T-cell (primary cell): ENCODE measurements at places on chromosomes 4 and X. TPM values are rescaled to one million over a fixed set of nuclear protein-coding genes. Genes with fewer than 3 reads are reported as not detected.

DNA sequence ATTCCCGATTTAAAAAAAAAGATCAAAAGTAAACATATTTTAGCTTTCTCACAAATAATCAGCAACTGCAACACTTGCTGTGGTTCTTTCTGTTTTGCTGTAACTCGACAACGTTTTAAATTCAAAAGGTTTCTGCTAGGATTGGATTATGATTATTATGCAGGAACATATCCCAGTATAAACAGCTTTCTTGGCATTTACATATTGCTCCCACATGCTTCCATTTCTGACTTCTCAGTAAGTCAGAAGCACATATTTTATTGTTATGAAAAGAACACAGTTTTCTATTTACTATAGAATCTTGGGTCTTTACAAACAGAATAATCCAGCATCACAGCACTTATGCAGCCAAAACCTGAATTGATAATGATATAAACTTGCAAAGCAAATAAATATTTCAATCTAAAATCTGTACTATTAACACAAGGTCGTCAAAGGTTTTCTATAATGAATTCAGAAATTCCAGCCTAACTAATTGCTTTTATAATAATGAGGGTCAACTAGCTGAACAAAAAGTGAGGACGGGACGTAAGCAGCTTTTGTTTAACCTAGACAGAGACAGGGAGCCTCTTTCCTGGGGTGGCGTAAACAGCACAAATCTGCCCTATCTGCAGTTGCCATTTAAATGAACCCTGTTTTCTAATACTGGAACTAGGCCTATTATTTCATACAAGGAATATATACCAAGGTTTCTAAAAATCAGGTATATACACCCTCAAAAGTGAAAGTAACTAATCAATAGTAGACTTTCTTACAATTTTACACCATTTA lies 9.8 kb upstream of the PCDH18 start:
- no peak for DNase-seq
- H3K27ac ChIP-seq, result no peak overlapping the region
- H3K36me3 ChIP-seq, result no peaks in the 10 kb centered on the region
- no peaks in the 10 kb centered on the region for H3K27me3 ChIP-seq
- no peaks in the 10 kb centered on the region for H3K4me1 ChIP-seq

DNA sequence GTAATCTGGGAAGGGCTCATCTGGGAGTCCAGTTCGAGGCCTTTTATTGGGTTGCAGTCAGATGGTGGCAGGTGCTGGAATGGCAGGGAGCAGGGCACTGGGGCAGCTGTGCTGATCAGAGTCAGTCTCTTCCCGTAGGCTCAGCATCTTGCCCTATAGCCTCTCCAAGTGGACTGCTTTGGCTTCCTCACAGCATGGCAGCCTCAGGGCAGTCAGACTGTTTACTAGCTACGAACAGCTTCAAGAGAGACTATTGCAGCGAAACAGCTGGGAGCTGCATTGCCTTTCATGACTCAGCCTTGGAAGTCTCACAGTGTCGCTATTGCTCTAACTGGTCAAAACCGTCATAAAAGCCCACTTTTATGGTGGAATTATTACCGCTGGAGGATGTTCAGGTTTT lies 26.8 kb upstream of the DUSP21 start:
- no peaks in the 10 kb centered on the region for H3K4me1 ChIP-seq
- no peak overlapping the region for H3K27ac ChIP-seq
- no peak for DNase-seq
- no peaks in the 10 kb centered on the region for H3K27me3 ChIP-seq
- H3K4me3 ChIP-seq, result no peak overlapping the region

DNA sequence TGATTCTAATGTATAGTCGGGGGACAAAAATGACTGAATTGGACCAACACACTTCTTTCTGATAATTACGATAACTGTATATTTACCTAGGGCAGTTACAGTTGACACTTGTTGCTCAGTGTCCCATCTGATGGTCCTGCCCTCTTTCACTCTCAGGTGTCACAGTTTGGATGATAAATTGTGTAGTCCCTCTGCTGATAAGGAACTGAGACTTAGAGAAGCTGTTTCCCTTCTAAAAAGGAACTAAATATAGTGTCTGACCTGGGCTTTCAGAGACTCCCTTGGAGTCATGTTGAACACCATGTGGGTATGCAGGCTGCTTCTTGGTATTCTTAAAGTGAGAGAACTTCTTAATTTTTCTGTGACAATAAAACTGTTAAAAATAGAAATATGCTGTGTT lies 23.7 kb upstream of the PNPLA4 start:
- H3K27ac ChIP-seq, result no peak overlapping the region
- H3K4me3 ChIP-seq, result no peak overlapping the region
- H3K36me3 ChIP-seq, result no peaks in the 10 kb centered on the region
- DNase-seq, result no peak
- no peaks in the 10 kb centered on the region for H3K27me3 ChIP-seq

Gene CCKAR
- not detected for total RNA-seq

DNA sequence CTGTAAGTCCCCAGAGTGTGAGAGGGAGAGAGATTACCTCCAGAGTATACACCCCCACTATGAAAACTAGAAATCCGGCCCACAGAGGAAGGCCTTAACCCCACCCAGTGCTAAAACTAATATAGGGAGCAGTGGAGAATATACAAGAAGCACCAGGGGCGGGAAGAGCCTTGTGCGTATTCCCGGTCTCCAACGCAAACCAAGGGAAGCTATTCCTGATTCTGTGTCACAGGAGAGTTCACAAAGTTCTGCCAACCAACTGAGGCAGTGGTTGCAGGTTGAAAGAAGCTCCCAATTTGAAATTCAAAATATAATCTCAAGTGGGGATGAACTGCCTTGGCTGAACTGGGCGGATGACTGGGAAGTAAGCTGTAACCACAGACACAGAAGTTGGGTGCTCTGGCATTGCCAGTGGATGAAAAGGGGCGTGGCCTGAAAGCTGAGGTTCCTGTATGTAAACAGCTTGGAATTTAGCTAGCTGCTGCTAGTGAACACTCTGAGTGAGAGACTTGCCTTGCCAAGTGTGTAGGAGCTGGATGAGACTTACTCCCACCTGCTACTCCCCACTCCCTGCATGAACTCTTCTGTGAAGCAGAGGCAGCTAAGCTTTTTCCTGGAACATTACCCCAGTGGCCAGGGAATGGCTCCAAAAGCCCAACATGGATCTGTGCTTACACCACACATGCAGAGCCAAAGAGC lies 32.7 kb downstream of the ELF2 start:
- H3K27me3 ChIP-seq, result no peaks in the 10 kb centered on the region
- H3K4me3 ChIP-seq, result no peak overlapping the region
- H3K4me1 ChIP-seq, result peaks cover 10% of the 10 kb centered on the region
- no peak for DNase-seq
- no peaks in the 10 kb centered on the region for H3K36me3 ChIP-seq

Gene KIF4A
- 0.29 TPM for total RNA-seq
